Left cardiac atrium (tissue), 4 donors: ENCODE measurements at places on chromosomes 7 and 10. TPM values are rescaled to one million over a fixed set of nuclear protein-coding genes. Genes with fewer than 3 reads are reported as not detected.

Gene C1QL3
- total RNA-seq, result not detected

GRCh38 chr7:151307536-151307935, 34.1 kb upstream of the NUB1 start:
- no peak for DNase-seq

Gene GTF2I
- total RNA-seq, result 132 TPM

DNA sequence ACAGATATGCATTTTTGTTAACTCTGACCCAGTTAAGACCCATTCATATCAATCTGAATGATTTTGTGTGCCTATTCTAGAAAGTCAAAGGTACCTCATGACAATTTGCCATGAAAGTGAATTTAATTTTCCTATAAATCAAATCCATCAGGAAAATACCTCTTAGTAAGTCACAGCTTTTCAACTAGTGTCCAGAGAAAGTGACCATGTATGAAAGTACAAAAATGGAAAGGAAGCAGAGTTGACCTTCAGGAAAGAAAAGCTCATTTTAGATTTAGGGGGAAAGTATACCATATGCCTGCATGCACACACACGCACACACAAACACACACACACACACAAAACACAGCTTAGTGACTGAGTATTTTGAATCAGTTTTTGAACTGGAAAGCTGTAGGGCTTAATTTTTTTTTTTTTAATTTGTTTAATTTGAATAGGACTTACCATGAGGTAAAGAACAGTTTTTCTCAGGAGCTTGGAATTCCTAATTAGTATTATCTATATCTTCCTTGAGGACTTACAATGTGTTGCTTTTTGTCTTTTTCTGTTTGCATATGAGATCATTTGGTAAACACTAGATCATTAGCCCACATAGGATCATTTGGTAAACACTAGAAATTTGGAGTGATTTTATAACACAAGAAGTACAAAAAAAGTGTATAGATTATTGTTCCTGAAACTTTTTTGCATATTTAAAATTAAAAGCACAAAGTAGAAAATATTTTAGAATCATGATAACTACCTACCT, 61.6 kb downstream of the ZNF277 start:
- no peak for DNase-seq

DNA sequence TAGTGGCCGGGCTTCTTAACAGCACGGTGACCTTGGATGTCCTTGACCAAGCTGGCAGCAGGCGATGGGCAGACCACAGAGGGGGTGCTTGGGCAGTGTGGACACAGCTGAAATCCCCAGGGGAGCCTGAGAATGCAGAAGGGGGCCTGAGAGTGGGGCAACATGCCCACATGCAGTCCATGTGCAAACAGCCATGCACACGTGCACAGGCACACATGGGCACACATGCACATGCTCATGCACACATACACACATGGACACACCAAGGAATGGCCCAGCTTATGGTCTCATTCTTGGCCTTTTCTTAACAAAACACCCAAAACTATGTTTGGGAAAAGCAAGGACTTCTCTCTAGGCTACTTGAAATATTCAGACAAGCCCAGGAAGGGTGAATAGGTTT, 483.9 kb upstream of the MKI67 start:
- no peak for DNase-seq

DNA sequence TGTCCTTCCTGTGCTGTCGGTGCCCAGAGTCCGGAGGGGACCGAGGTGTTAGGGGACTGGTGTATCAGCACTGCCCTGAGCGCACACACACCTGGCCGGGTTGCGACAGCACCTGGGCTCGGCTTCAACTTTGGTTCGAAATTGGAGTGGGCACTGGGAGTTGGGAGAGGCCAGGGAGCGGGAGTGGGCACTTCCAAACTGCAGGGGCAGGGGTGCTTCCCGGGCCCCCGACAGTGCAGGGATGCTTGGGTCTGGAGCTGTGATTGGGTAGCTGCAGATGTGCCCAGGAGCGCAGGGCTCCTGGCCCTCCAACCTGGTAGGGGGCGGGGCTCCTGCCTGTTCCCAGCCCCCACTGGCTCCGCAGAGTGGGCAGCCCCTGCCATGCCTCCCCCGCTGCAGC, 7.7 kb downstream of the BBS9 start:
- DNase-seq, result no peak

DNA sequence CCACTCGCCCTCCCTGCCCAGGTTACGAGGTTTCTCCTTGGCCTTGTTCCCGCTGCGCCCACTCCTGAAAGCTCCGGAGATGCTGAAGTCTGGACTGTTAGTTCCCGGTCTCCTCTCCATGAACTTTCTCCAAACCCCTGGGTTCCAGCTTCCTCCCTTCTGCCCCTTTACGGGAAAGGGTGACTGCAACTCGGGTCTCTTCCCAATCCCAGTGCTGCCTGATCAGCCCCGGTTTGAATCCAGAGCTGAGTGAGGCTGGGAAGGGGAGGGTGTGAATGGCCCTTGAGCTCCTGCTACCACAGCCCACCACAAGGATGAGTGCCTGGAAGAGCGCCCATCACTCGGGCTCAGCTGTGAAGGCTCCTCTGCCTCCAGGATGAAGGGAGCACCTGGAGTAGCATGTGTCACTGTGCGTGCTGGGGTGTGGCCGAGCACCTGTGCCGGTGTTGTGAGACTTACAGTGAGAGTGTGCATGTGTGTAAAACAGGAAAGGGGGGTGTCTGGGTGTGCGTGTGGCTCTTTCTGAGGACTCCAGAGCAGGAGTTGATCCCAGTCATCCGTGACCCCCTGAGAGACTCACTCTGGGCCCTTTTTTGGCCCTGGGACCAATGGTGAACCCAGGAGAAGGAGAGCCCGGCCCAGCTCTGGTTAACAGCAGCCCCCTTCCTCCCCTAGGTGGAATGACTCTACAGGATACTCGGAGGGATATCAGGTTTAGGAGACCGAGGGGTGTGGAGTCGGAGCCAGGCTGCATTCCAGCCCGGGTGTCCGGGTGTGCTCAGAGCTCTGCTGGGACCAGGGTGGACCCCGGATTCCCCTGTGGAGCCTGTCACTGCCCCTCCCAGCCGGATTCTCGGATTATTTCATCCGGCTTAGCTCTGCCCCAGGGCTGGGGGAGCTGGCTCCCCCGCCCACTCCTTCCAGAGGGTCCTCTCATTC, 1.1 kb upstream of the ZNF467 start:
- no peak for DNase-seq

DNA sequence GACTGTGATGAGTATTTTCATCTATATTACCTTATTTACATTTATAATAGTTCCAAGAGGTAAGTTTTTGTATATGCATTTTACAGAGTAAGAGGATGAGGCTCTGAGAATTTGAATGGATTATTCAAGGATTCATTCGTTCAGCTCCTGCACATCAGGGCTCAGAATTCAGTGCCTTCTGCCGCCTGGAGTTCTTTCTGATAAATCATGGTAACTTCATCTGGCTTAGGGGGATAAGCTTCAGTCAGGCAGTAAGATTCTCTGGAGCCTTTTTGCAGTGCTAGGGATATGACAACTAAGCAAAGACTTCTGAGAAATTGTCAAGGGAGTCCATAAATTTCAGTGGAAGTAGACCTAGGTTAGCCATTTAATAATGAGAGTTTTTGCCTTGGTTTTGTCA, 668.6 kb downstream of the NRG3 start:
- DNase-seq, result no peak

- no peak for DNase-seq
These were observed 221.1 kb upstream of the AUTS2 start for GRCh38 chr7:69377191-69377590.

- DNase-seq, result no peak
These were observed 589 bp downstream of the LSM8 start for GRCh38 chr7:118184565-118184940.

- DNase-seq, result no peak
These were observed 298.7 kb downstream of the THSD7A start for GRCh38 chr7:11533229-11533820.

GRCh38 chr10:51852297-51852696, 152.9 kb upstream of the CSTF2T start:
- DNase-seq, result no peak

- DNase-seq, result no peak
These were observed 100.5 kb downstream of the KCNMA1 start for GRCh38 chr10:77537071-77537470.

DNA sequence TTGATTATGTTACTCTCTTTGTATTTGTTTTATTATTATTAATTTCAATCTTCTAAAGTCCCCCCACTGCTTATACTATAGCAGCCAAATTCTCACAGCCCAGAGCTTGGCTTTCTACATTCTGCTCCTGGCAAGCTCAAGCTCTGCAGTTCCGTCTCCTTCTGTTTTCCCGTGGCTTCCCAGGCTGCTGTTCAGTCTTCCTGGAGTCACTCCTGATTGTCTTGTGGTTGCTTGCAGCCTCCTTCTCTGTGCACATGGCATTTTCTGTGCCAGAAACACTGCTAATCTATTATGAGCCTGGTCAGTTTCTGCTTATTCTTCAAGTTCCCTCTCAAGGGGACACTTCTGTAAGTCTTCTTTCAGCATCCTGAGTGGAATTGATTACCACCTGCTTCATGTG, 533.7 kb upstream of the IGFBP3 start:
- no peak for DNase-seq

Gene NRCAM
- 3.4 TPM for total RNA-seq

GRCh38 chr10:59508296-59508695, 145.9 kb upstream of the FAM13C start:
- no peak for DNase-seq

Gene OR2A14
- not detected for total RNA-seq

Gene ASB10
- 12.8 TPM for total RNA-seq

GRCh38 chr7:135920478-135920877, 56.7 kb downstream of the MTPN start:
- DNase-seq, result no peak

DNA sequence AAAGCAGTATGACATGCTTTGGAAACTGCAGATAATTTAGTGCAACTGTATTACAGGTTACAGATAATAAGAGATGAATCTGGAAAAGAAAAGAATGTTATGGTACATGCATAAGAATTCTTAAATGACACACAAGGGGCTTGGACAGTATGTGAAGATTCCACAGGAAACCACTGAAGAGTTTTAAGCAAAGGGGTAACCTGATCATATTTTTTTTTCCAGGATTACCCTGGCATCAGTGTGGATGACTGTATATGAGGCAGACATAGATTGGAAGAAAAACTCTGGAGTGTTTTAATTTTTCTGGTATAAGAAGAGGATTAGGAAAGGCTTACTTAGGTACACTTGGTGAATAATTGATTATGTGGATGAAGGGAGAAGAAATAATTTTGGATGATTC, 8.1 kb downstream of the TFPI2 start:
- no peak for DNase-seq

GRCh38 chr7:49346195-49346899, 422.0 kb downstream of the CDC14C start:
- no peak for DNase-seq

Gene FGL2
- total RNA-seq, result 19.7 TPM

GRCh38 chr10:125154529-125154928, 5.8 kb downstream of the CTBP2 start:
- DNase-seq, result no peak

- no peak for DNase-seq
These were observed 163.6 kb downstream of the DNAJB6 start for GRCh38 chr7:157500171-157500960.

GRCh38 chr7:68787566-68787965, 810.7 kb upstream of the AUTS2 start:
- no peak for DNase-seq

- DNase-seq, result no peak
These were observed 162.3 kb downstream of the ZMYND11 start for GRCh38 chr10:297567-297966.

- DNase-seq, result no peak
These were observed 34.6 kb upstream of the BTRC start for GRCh38 chr10:101319241-101319915.

Gene BTAF1
- total RNA-seq, result 21.9 TPM

DNA sequence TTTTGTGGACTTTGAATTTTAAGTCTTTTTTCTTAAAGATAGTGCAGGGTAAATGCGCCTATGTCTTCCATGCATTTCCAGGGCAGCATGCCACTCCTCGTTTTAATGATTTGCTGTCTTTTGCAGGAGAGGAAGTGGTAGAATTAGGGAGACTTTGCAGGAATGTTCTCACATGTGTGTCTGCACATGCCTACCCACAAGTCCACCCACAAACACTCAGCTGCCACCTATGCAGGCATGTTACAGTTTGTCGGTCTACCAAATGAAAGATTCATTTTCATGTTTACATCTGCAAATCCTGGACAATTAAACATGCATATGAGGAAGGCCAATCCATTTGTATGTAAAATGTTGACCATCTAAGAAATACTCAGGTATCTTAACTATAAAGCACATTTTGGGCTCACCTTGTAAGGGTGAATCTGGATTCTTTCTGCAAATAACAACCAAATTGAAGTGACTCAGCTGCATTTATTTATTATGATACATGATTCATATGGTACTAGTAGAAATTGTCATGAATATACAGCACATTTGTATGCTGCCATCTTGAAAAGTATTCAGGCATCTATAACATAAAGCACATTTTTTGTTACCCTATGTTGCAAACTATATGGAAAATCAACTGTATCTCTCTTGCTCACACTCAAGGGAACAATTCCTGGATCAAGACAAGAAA, 4.7 kb upstream of the TEX36 start:
- no peak for DNase-seq

- no peak for DNase-seq
These were observed 37.4 kb downstream of the VCL start for GRCh38 chr10:74035303-74035702.

DNA sequence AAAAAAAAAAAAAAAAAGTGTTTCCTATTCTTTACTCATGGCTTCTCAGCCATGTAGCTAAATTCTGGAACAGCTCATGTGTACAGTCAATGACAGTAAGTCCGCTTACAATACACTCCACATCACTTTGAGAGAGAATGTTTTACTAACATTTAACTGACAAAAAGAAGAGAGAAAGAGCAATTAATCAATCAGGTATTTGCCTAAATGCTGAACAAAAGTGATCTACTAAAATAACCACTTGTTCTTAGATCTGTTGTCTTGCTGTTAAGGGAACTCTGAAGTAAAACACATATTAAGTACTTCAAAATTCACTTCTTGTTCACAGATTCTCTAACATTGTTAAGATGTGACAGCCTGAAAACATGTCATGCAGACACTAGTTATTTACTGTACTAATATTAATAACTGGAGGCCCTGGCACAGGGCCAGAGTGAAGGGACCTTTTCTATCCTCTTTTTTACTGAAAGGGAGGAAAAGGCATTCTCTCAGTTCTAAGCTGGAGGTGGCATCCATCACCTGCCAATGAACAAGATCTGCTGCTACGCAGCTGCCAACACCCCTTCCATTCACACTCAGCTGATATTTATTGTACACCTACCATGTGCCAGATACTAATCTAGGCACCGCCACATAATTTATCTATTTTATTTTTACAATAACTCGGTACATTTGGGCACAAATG, 72.6 kb downstream of the AHR start:
- peak; percentile 24 for DNase-seq

DNA sequence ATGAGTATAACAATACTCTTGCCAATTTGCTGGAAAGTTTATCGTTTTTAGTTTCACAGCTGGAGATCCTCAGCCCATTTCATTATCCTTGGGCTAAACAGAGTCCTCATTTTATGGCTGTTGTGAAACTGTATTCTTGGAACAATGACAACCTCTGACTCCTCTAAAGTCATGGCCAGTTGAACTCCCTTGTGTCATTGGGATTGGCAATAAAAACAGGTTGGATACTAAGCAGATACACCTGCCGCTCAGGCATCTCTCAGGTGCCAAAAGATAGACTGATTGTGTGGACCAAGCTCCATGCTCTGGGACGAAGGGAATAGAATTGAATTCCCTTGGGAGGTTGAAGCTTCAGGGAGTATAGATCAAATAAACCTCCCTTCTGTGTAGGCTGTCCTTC, 182.2 kb downstream of the WDR11 start:
- no peak for DNase-seq
